NCI-H2081 treated with DMSO at 0.1 percent for 48 hours (cell line): ENCODE measurements at places on chromosomes 5 and 9.

DNA sequence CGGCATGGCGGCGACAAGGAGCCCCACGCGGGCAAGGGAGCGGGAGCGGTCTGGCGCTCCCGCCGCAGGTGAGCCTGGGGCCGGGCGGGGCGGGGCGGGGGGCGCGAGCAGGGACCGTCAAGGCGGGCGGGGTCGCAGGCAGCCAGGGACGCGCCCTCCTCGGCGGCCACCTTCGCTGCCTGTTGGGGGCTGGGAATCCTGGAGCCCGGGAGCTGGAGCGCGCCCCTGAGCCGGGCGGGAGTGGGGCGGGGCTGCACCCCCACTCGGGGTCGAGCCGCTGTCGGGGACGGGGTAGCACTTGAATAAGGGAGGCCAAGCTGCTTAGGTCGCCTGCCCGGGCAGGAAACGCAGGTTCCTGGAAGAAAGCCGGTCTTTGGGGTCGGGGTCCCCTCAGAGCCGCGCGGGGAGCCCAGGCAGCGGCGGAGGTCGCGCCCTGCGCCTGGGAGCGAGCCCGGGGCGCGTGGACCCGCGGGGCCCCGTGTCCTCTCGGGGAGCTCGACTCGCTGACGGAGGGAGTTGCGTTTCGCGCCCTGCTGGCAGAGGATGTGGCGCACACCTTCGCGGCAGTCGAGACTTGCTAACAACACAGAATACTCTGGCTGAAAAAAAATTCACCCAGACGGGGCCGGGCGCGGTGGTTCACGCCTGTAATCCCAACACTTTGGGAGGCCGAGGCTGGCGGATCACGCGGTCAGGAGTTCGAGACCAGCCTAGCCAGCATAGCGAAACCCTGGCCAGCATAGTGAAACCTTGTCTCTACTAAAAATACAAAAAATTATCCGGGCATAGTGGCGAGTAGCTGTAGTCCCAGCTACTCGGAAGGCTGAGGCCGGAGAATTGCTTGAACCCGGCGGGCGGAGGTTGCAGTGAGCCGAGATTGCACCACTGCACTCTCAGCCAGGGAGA lies 552 bp downstream of the OTULINL start:
- no peak for DNase-seq

GRCh38 chr5:127590156-127590722 lies 58.6 kb upstream of the CTXN3 start:
- no peak for DNase-seq

DNA sequence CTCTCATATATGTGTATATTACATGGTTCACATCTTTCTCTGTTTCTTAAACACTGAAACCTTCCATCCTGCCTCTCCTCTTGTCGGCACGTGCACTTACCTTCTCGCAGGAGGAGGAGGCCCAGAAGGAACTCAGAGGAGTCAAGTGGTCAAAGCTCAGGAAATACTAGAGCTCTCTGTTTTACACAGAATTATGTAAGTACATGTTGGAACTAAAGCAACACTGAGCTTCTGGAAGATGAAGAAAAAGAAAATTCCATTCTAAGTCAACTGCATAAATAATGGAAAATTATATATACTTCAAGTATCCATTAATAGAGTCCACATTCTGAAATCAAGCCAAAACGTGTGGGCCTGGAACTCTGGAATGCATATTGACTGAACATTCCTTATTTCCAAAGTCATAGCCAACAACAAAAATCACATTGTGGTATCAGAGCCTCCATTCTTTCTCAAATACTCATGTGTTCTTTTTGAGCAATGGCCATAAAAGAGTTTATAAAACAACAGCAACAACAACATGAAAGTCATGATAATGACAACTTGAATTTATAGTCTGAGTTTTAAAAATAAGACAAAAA lies 121.5 kb upstream of the RAI14 start:
- no peak for DNase-seq

DNA sequence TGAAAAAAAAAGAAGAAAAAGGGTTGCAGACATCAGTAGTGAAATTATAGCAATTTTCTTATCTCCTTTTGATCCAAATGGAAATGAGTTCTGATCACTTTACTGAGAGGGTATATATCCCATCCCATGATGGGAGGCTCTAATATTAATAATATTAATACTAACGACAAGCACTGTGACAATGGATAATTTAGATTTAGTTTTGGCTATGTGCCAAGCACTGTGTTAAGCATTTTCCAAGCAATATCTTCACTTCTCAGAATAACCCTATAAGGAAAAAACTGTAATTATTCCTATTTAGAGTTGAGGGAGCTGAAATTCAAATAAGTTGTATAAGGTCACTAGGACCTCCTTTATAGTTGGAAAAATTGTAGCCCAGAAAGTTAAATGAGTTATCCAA lies 58.4 kb upstream of the ASTN2 start:
- DNase-seq = no peak

GRCh38 chr9:91273853-91274552 lies 87.7 kb downstream of the AUH start:
- DNase-seq = no peak

DNA sequence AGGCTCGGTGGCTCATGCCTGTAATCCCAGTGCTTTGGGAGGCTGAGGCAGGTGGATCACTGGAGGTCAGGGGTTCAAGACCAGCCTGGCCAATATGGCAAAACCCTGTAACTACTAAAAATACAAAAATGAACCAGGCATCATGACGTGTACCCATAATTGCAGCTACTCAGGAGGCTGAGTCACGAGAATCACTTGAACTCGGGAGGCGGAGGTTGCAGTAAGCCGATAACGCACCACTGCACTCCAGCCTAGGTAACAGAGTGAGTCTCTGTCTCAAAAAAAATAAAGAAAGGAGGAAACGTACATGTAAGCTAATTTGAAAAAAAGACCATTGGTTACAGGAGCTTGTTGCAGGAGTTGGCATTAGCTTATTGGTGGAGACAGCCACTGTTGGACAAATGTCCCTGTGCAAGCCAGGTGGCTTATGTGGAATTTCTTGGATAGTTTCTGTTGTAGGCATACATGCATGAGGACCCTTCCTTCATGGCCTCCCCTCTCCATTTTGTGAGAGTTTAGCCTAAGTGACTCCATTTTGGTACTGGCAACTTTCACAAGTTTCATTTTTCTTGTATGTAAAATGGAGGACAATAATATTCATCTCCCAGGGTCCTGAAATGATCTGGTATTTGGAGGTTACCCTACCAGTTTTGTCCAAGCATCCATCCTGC lies 16.8 kb upstream of the RAB14 start:
- DNase-seq = no peak

DNA sequence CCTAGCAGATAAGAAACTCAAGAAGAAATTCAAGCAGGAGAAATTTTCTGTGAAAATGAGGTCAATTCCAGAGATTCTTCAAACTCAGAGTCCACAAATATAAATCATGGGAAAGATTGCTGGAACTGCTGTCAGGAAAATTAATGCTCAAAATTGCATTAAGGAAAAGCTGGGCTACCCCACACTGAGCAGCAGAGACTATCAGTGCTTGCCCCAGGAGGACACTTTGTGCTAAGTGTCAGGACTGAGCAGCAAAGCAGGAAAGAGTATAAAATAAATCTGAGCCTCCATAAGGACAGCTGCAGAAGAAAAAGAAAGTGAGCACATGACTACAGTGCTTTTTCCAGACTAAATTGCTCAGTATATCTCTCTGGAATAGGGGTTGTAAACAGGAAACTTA lies 81.6 kb downstream of the RGS7BP start:
- DNase-seq = no peak

GRCh38 chr9:134252084-134252830 lies 74.0 kb upstream of the RXRA start:
- DNase-seq = no peak

DNA sequence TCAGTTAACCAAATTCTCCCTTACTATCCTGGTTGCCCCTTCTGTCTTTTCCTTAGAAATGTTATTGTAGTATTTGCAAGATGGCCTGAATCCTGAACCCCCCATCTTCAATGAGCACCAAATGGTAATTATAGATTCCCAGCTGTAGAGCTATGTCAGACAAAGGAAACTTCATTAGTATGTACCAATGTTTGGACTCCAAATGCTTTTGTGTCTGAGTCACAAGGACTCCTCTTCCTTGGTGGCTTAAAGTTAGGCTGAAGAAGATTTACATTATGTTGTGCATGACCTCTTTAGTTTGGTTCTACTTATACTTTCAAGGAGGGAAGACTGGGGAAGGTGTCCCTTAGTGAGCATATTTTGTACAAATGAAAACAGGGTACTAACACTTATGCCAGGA lies 105.9 kb upstream of the CDKN2B start:
- no peak for DNase-seq

DNA sequence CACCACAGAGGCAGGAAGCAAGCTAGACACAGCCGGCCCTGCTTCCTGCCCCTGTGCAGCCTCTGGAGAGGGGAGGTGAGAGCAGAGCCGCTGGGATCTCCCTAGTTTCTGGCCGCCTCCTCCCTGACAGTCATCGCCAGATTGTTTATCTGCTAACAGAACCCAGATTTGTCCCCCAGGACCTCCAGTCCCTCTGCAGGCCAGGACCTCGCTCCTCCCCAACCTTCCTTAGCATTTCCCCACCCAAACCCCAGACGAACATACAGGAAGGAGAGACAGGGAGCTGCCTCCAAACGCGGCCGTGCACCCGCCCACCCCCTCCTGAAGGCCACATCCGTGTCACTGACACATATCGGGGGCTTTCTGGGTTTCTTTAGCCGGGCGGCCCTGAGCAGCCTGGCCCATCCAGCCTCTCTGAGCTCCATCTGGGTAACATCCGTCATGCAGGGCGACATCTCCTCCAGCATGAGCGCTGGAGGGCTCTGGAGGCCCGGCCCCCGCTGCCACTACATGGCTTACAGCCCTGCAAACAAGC lies 47.5 kb downstream of the DBH start:
- DNase-seq = no peak

GRCh38 chr5:136011414-136012001 lies 17.3 kb upstream of the TGFBI start:
- DNase-seq = no peak

- no peak for DNase-seq
These were observed 505 bp upstream of the ACER2 start for GRCh38 chr9:19408316-19408692.

DNA sequence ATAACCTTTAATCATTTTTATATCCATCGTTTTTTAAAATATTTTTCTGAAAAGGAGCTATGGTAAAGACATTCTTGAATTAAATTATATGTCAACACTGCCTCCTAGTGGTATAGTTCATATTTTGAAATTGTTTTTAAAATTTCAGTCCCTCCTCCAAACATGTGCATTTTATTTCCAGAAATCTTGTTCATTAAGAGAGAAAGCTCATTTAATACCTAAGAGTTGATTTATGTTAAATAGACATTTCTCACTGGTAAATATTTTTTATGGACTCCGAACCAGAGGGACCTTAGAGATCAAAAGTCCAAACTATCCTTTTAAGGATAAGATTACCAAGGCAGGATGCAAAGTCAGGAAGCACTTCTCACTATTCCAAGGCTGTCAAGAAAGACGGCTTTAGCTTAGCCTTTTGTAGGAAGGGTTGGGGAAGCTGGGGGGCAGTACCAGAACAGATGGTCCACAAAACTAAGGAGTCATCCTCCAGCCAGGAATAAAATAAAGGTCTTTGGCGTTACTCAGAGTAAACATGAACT lies 21.6 kb downstream of the BHMT start:
- DNase-seq = no peak

DNA sequence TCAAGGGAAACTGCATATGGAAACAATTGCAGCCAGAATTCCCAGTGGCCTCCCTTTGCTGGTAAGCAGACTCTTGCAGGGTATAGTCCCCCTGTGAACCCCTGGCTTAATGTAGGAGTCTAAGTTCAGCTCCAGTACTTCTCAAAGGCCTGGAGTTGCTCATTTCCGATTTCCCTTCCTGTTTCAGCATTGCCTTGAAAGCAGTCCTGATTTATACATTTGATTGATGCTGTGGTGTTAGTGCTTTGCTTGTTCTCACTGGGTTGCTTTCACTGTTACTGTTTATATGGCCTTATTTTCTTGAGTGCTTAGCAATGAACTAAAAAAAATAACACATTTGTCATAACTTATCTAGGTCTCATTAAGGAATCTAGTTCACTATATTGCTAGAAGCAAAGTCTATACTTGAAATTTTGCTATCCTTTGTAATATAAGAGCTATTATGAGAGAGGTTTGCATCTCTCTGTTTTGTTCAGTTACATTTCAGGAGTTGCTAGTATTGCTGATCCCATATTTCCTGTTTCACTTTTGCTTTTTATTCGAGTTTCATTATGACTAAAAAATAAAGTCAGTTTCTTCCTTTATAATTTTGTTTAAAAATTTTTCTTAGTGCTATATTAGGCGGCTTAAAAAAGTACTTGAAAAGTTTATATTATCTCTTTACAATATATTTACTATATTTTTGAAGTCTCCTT lies 122.4 kb upstream of the NMUR2 start:
- DNase-seq = no peak

DNA sequence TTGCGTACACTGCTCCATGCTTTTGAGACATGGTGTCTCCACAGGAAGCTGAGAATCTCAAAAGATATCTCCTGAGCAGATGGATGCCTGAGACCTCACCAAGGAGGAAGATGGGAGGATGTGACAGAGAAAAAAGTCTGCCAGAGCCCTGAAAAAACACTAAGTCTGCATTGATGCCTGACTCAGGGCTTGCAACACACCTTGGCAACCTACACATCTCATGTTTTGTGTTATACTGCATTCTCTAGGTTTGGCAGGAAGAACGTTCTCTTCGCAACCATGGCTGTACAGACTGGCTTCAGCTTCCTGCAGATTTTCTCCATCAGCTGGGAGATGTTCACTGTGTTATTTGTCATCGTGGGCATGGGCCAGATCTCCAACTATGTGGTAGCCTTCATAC lies 19.2 kb downstream of the SLC22A4 start:
- DNase-seq = no peak
